Effector memory CD4-positive, alpha-beta T cell (primary cell): ENCODE measurements at places on chromosomes 11 and 22.
A peak's percentile ranks its signal among the peaks of the same experiment; 100 is the strongest.

DNA sequence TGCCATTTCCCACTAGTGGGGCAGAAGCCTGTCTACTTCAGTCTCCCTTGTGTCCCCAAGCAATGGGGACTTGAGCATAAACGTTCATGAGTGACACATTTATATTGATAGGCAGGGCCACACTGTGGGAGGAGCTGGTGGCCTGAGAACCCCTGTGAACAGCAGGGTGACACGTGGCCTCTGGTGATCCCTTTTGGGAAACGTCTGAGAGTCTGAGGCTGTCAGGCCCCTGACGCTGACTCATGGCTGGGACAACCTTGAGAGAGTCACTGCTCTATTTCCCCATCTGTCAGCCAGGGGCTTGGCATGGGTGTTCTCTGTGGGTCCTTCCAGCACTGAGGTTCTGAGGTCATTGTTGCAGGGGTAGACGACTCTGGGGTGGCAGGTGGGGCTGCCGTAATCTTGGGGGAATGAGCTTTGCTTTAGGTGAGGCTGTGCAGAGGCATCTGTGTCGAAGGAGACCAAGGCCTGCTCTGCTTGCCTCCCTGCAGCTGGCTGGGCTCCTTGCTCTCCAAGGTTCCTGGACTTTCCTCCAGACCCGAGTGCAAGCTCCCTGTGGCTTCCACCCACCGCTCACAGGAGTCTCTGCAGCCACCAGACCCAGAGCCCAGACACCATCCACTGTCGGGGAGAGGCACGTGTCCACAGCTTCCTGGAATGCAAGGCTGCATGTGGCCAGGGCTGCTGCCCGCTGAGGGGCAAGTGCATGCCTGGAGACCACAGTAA lies 54.7 kb downstream of the SMIM38 start:
- DNase-seq: no peak

- DNase-seq: no peak
Observed at GRCh38 chr11:62499944-62500649, 46.5 kb downstream of the AHNAK start.

GRCh38 chr22:27482402-27482801 lies 319.2 kb downstream of the MN1 start:
- no peak for DNase-seq

DNA sequence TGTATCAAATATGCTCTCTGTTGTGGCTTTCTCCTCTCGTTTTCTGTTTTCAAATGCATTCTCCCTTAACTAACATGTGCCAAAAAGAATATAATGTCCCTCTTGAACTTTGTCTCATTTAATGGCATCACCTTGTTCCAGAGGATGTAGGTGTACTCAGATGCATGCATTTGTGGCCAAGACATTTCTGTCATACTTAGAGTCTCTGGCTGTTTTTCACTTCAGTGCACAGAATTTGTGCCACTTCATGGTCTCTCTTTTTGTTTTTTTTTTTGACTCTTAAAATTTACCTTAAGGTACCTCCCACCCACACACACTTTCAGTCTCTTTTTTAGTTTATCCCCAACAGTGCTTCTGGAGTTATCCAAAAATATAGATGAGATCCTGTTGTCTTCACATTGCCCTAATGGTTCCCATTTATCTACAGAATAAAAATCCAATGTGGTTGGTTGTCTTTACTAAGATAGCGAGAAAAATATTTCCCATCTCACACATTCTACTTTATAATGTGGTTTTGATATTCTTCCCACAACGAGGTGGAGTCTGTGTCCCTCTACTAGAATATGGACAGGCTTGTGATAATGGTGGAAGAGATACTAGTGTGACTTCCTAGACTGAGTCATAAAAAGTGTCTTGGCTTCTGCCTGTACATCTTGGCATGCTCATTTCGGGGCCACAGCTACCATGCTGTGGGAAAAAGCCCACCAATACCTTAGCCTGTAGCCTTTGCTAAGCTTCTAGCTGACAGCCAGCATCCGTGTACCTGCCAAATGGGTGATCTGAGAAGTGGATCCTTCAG lies 125.8 kb downstream of the DDX10 start:
- no peak for DNase-seq

GRCh38 chr11:10920205-10920604 lies 62.4 kb upstream of the ZBED5 start:
- DNase-seq: no peak

DNA sequence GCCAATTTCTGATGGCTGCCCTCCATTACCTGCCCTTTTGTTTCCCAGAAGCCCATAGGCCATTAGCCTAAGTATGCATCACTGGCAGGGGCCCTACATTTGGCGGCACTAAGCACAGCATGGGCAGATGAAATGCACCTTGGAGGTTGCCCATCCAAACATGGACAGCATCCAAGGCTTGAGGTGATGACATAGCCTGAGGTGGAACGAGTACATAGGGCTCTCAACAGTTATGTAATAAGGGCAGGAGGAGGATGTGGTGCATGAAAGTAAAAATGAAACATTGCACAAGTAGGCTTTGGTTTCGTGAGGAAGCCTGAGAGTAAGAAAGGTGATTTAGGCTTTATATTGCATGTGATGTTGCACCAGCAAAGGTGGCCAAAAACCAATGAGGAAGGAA lies 148.1 kb downstream of the FAM76B start:
- DNase-seq: peak; percentile 5

- no peak for DNase-seq
Observed at GRCh38 chr22:32752326-32752725, 49.2 kb upstream of the TIMP3 start.

DNA sequence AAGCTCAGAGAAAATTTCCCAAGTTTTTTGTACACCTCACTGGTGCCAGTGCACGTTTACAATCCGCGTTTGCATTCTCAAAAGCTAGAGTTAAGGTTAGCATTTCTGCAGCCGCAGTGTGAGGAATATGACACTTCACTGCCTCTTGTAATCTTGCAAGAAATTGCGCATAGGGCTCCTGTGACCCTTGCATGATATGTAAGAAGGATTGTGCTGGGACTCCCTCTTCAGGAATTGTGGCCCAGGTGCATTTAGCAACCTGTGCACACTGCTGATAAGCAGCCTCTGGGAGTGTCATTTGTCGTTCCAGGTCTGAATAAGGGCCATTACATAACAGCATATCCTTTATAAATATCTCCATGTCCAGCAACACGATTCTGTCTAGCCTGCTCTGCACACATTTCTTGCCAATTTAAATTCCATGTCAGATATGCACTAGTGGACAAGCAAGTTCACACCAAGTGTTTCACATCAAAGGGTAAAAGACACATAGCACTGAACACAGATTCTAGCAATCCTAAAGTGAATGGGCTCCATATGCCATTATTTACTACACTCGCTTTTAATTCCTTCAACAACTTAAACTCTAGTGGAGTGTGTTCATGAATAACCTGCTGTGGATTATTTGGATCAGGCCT lies 69.2 kb upstream of the INCENP start:
- no peak for DNase-seq

DNA sequence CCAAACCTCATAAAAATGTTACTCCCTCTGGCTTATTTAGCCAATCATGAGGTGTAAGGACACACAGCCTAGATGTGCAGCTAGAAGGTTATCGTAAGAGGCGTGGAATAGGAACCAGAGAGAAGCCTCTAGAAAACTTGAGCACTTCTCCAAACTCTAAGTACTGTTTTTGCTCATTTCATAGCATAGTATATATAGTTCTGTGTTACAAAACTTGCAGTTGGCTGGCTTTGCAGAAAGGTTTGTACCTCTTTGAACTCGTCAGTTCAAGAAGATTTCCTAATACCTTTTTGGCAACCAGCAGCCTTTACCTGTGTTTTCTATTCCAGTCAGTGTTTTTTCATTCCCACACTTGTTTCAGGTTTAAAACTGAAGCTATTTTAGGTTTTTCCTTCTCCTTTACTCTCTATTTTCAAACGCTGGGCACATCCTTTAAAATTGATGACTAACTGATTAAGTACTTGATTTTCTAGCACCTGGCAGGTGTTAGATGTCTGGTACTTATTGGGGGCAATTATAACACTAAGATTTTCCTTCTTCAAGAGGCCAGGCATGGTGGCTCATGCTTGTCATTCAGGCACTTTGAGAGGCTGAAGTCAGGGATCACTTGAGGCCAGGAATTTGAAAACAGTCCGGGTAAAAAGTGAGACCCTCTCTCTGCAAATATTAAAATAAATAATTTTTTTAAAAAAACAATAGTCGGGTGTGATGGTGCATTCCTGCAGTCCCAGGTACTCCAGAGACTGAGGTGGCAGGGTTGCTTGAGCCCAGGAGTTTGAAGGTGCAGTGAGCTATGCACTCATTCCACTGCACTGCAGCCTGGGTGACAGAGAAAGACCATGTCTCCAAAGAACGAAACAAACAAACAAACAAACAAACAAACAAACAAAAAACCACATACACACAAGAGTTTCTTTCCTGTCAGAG lies 125.2 kb downstream of the LRRC4C start:
- no peak for DNase-seq

DNA sequence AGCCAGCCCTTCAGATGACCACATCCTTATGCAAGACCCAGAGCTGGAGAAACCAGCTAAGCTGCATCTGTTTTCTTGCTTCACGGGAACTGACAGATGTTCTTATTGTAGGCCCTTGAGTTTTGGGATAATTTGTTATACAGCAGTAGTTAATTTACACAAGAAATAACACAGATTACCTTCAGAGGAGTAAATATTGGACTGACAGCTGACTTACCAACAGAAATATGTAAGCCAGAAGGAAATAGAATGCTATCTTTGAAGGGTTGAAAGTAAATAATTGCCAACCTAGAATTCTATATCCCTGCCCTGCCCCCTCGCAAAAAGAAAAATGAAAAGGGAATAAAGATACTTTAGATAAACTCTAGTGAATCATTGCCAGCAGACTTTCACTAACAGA lies 124.1 kb downstream of the WNT7B start:
- no peak for DNase-seq

DNA sequence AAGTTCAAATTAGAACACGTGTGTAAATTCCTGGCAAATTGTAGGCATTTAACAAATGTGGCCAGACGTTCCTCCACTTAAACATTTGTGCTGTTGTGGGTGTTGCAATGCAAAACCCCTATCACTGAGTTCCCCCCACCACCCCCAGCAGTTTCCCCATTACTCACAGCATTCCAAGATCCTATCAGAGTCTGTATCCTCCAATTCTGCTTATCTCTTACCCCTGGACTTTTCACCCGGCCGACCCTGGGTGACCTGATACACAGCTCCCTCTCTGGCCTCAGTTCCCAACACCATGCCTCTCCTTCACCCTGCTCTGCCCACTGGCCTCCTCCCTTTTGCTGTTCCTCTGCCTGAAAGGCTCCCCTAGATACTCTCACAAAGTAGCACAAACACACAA lies 31.4 kb upstream of the AQP11 start:
- DNase-seq: no peak

- DNase-seq: no peak
Observed at GRCh38 chr22:39705386-39705785, 134.8 kb downstream of the CACNA1I start.

DNA sequence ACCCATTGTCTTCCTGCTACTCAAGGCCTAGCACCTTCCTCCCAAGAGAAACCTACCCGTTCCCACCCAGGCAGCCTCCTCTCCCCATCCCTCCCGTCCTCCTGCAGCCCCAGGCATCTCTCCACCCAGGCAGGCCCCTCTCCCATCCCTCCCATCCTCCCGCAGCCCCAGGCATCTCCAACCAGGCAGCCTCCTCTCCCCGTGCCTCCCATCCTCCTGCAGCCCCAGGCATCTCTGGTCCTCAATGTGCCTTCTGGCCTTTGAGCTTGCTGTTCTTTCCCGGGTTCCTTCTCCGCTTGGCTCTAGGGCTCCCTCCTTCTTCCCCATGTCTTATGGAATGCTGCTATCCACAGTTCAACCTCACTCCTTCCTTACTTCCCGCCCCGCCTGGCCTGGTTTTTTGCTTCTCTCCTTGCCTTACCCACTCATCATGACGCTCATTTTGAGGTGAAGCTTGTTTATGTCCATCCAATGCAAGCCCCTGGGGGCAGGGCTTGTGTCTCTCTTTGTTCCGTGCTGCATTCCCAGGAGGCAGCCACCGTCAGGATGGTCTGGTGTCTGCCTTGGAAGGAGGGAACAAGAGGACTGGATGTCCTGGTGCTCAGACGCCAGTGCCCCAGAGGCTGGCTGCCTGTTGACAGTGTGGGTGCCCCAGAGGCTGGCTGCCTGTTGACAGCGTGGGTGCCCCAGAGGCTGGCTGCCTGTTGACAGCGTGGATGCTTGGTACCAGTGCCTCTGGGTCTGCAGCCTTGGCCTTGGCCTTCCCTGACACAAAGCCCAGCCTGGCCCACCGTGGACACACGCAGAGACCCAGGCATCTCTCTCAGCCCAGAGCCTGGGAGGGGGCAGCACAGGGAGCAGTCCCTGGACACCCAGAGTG lies 815.7 kb downstream of the BRD1 start:
- no peak for DNase-seq

DNA sequence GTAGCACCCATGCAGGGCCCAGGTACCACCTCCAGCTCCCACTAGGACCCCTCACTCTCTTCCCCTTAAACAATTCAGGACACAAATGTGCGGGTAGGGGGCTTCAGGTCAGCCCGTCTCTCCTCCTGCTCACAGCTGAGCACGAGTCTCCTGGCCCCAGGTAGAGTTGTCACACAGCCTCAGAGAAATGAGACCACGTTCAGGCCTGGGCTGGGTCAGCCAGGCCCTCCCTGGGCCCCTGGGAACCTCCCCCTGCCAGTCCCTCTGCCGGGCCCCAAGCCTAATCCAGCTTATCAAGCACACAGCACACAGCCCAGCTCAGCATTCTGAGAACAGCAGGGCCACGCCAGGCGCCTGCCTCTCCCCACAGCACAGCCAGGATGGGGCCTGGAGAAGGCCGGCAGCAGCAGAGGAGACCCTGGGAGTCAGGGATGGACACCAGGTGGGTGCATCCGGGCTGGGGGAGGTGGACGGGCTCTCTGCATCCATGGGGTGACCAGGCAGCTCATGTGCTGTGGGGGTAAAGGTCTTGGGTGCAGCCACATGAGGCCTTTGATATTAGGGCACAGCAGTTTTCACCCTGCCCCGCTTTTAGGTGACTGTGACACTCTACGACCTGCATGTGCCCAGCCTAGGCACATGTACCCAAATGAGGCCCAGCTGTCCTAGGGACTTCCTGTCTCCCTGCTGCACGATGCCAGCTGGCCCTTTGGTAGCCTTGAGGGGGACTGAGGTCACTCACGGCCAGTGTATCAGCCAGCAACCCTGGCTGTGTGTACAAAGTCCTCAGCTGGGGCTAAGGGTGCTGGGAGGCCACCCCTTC lies 87.0 kb downstream of the MORC2 start:
- no peak for DNase-seq

- DNase-seq: no peak
Observed at GRCh38 chr11:15843309-15843872, 513.0 kb downstream of the SOX6 start.
